ENCODE measurements at places on chromosomes 13 and 19.

GRCh38 chr19:6740589-6741343 is 1.3 kb downstream of the TRIP10 start:
- DNase-seq: peak; percentile 15

- DNase-seq: no peak
Observed at GRCh38 chr13:75656425-75656989, 20.4 kb downstream of the LMO7 start.

DNA sequence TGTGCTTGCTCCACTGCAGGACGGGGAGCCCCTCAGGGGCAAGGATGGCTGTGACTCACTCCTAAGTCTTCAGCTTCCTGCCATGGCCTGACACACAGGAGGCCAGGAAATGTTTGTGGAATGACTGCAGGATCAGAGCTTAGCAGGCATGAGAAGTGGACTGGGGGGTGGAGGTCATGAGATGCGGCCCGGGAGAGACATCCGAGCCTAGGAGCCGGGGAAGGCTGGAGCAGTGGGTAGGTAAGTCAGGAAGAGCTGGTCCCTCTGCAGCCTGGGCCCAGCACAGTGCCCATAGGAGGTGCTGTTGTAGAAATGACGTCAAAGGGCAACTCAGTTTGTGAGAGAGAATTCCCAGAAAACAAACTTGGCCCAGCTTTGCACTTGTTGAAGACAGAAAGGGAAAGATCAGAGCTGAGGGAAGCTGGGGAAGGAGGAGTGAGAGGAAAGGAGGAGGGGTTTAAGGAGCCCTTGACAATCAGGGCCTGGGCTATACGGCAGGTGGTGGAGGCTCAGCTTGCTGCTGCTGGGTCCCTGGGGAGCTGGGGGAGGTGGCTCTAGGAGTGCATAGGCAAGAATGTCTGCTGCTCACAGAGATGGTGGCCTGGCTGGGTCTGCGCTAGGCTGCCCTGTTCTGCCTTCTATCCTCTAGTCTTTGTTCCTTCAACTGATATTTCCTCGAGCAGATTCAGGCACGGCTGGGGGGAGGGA is 18.5 kb downstream of the POU2F2 start:
- DNase-seq: peak; percentile 40

DNA sequence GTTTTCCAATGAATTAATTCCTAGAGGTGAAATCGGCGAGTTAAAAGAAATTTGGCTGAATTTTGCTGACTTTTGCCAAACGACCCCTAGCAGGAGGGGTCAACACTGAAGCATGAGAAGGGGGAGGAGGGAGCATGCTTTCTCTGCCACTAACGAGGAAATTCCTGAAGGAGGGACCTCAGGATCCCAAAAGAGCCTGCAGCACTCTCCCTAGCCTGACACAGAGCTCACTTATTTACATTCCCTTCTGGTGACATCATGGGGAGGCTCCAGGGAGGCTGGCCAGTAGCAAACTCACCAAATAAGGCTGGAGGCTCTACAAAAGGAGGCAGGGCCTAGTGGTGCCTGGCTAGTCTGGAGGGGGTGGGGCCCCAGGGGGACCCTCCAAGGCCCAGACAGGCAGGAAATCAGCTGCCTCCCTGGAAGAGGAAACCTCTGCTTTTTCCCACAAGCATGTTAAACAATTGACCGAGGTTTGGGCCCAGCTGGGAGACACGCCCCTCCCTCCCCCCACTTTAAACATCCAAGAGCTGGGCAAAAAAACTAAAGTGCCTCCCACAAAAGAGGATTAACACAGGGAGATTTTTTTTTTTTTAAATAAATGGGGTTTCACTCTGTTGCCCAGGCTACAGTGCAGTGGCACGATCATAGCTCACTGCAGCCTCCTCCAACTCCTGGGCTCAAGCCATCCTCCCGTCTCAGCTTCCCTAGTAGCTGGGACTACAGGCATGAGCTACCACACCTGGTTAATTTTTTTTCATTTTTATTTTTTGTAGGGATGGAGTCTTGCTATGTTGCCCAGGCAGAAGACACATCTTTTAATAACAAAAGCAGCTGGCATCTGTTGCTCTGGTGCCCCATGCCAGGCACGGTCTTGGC is 2.1 kb downstream of the DAPK3 start:
- DNase-seq: peak; percentile 77

GRCh38 chr19:6248844-6249243 is 30.9 kb downstream of the MLLT1 start:
- no peak for DNase-seq

GRCh38 chr13:99737481-99738245 is 233.9 kb downstream of the ZIC5 start:
- no peak for DNase-seq

- no peak for DNase-seq
Observed at GRCh38 chr13:65606622-65607021, 1623.5 kb downstream of the PCDH9 start.

DNA sequence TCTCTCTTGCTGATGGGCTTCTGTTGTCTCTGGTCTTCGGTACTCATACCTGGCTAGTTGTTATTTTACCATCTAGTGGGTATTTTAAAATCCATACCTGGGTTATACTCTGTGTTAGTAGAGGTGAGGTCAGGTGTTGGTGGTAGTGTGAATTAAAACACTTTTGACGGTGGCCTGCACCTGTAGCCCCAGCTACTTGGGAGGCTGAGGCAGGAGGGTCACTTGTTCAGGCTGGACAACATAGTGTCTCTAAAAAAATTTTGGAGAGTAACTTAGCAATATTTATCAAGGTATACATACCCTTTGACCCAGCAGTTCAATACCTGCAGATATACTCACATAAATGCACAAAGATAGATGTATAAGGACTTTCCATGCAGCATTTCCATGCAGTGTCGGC is 55.4 kb downstream of the GSX1 start:
- no peak for DNase-seq

GRCh38 chr19:48615231-48616040 is 560 bp upstream of the FAM83E start:
- no peak for DNase-seq

- DNase-seq: no peak
Observed at GRCh38 chr13:106738186-106738678, 170.3 kb upstream of the ARGLU1 start.

DNA sequence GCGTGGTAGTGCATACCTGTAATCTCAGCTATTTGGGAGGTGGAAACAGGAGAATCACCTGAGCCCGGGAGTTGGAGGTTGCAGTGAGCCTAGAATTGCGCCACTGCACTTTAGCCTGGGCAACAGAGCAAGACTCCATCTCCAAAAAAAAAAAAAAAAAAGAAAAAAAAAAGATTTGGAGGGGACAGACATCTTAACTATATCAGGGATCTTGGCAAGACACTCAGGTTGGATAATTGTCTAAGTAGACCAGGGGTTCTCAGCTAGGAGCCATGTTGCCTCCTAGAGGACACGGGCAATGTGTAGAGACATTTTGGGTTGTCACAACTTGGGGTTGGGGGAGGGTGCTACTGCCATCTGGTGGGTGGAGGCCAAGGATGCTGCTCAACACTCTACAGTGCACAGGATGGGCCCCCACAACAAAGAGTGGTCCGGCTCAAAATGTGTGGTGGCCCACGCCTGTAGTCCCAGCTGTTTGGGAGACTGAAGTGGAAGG is 1.9 kb upstream of the ZNF580 start:
- no peak for DNase-seq

DNA sequence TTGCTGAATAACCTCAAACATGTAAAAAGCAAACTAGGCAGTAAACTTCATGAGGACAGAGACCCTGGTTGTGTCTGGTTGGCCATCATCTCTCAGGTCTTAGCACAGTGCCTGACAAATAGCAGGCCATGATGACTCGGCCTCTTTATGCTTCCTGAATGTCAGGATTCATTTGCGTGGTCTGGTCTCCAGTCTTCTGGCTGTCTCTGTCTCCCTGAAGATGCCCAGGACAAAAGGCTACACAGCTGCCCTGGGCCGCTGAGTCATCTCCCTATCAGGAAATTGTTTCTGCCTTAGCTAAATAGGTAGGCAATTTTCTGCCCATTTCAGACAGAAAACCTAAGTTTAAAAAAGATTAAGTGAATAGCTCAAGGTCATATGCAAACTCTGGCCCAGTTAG is 84.1 kb upstream of the FNDC3A start:
- DNase-seq: no peak

GRCh38 chr19:10864538-10864899 is 6.8 kb upstream of the CARM1 start:
- DNase-seq: peak; percentile 90

- DNase-seq: no peak
Observed at GRCh38 chr13:49314344-49314882, 66.7 kb downstream of the CDADC1 start.
